ENCODE measurements at places on chromosomes 1 and 21.

DNA sequence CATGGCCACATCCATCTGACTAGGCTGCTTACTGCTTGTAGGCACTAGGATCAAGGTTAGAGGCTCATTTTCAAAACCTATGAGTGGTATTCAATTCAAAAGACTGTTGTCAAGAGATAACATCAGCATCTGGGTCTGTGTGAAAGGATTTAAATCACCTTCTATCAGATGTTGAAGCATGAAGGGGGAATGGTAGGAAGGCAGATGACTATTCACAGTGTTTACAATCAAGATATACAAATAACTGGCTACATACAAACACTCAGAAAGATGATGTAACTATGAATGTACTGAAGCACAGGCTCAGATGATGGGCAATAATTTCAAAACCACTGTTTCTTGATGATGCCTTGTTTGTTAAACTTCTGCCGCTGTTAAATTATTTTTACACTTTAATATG, 249.2 kb downstream of the SLC45A1 start:
- no peak for DNase-seq

DNA sequence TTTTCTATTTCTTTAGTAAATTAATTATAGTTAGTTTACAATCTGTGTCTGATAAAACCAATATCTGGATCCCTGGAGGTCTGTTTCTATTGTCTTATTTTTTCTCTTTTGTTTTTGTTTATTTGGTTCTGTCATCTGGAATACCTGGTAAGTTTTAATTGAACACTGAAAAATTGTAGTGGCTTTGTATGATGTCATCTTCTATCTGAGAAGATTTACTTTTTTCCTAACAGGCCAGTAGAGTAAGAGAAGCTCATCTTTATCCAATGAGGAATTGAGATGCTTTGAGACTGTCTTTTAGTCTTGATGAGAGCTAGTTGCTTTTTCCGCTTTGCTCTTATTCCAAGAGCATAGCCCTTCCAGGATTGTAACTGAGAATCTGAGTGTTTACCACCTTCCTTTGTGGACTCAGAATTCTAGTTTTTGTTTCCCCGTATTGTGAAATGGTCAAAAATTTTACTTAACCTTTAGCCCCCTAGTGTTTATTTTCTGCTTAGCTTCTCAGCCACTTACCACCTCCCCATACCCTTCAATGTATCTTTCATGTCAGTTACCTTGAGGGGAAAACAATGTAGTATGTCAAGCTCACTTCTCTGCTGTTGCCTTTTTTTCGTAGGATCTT, 25.0 kb downstream of the PTGFRN start:
- DNase-seq, result no peak

GRCh38 chr1:17130138-17130635, 10.9 kb upstream of the PADI2 start:
- no peak for DNase-seq

DNA sequence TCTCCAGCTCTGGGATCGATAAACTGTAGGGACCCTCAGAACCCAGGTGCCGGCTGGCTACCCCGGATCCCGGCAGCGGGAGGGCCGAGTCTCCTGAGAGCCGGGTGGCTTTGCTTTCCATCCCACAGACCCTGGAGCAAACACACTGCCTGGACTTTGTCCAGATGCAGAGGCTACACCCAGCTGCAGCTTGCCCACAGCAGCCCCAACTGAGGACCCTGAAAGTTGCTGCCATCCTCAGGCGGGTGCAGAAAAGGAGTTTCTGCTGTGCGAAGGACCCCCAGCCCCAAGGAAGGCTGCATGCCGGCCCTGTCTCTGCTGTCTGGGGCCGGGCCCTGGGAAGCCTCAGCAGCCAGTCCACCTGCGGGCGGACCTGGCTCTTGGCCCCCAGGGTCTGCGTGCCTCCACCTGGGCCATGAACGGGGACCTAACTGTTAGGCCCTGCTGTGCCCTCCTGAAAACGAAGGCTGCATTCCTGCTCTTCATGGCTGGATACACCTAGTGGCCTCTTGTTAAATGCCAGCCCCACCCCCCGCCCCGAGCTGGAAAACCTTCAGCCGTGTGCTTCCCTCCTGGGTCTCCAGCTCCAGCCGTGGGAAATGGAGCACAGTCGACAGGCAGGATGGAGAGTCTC, 97.5 kb upstream of the ARHGEF16 start:
- DNase-seq, result no peak

DNA sequence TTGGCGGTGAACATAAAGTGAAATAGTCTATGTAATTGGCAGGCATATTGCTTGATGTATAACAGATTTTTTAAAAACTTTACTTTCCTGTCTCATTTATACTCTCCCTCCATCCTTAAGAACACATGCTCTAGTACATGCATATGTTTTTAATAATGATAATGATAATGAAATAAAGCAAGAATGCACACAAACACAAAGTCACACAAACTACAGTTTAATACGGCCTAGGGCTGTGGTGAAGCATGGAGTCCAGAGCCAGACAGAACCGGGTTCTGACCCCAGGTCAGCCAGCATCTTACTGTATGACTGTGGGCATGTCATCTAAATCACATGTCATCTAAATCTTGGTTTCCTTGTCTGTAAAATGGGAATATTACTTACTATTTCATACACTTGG, 324.9 kb upstream of the NFIA start:
- DNase-seq, result no peak

- DNase-seq, result no peak
Observed at GRCh38 chr1:230263568-230264195, 162.4 kb downstream of the PGBD5 start.

DNA sequence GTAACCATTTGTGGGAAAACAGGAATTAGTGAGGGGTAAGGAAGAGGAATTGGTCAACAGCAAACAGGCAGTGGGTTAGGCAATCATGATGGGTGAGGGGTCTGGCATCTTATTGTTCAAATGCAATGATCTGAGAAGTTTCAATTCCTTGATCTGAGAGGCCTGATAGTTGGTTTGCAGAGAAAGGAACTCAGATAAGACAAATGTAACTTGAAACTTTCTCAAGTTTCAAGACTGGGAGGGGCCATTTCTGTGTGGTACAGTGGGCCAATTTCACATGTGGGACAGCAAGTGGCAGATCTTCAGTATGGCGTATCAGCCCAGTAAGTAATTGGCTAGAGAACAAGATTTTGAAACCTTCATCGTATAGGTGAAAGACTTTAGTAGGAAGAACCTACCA, 102.5 kb downstream of the XPR1 start:
- no peak for DNase-seq

DNA sequence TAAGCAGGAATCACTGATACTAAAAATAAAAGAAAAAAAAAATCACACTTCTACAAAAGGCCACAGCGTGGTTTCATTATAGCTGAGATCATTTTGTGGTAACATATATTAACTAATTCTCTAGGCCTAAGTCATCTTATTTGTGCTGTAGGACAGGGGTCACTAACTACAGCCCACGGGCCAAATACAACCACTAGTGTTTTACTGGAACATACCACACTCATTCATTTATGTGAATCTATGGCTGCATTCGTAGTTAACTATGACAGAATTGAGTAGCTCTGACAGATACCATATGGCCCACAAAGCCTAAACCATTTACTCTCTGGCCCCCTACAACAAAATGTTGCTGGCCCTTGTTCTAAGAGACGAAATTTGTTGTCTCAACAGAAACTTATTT, 224.4 kb downstream of the VAV3 start:
- no peak for DNase-seq

DNA sequence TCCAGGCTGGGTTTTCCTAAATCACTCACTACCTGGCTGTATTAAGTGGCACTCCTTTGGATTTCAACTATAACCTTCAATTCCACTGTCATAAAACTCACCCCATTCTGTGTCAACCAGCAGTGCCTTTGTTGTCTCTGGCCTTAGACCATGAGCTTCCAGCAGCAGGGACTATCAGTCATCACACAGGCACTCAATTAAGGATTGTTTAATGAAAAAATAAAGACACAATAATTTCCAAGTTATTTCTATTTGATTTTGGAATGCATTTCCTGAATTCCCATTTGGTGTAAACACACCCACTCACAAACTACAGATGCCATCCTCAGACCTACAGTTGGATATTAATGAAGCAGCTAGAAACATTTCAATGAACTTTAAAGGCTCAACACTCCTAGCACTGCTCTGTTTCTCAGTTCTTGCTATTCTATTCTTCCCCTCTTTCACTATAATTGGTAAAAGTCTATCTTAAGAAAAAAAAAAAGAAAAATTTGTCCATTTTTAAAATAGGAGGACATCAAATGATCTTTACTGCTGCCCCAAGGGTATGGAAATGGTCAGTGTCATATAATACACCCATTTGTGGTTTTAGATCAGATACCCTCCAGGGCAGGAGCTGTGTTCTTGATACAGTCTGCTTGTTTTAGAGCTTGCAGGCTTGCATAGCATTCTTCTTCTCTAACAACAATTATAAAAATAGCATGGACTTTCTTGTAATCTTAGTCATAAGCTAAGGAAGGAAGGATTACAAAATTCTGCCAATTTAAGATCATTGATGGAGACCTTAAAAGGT, 156.4 kb downstream of the PTGER3 start:
- no peak for DNase-seq

GRCh38 chr1:93239863-93240262, 59.3 kb downstream of the CCDC18 start:
- DNase-seq, result no peak

DNA sequence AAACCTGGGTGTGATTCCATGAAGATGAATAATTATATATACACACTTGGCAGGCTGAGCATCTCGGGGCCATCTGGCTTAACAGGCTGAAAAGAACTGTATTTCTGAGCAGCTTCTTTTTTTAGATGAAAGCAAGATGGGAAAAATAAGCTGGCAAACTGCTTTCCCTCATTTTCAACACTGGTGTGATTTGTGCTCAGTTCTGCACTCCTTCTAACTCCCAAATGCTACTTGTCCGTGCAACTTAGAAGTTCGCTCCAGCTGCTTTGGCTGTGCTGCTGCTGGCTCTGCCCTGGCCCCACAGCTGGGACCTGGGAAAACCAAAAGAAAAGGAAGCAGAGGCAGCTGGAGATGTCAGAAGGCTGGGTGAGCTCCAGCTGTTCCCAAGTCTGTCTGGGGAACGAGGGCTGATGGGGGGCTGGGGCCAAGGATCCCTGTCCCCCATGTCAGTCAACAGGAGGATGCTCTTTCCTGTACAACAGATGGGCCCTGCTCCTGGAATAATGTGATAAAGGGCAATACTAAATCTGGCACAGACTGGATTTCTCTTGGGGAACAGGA, 44.9 kb downstream of the PAFAH2 start:
- no peak for DNase-seq

- no peak for DNase-seq
Observed at GRCh38 chr1:94591823-94592570, 50.4 kb upstream of the F3 start.

DNA sequence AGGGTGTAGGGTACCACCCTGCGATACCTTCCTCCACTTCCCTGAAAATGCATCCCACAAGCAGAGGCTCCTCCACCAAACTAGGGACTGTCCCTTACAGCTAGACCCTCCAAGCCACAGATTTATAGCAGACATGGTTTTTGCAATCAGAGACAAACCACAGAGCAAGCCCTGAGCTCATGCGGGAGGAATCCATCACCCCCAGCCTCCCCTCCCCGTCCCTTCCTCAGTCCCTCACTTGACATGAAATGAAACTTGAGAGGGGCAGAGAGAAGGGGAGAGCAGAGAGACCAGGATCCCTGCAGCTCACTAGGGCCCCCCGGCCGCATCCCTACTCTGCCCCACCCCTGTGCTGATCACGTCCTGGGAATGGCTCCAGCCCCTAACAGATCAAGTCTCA, 94.9 kb downstream of the MRPL37 start:
- no peak for DNase-seq

- DNase-seq, result peak; percentile 55
Observed at GRCh38 chr1:46549697-46550681, 1.5 kb downstream of the KNCN start.

GRCh38 chr1:239315631-239316217, 70.6 kb upstream of the CHRM3 start:
- no peak for DNase-seq

DNA sequence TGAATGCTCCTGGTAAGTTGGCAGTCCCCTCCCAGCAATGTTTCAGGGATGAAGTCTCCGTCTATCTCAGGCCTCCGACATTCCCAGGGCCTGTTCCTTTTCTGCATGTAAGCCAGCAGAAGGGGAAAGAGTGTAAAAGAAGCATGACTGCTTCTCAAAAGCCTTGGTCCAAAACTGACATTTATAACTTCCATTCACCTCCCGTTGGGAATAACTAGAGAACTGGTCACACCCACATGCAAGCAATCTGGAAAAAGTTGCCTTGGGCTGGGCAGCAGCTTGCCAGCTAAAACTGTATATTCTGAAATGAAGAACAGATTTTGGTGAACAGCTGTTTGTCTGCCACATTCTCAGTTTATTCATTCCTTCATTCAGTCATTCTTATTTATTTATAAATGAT, 24.2 kb upstream of the NPL start:
- no peak for DNase-seq

- no peak for DNase-seq
Observed at GRCh38 chr1:213374369-213374768, 323.3 kb downstream of the RPS6KC1 start.

DNA sequence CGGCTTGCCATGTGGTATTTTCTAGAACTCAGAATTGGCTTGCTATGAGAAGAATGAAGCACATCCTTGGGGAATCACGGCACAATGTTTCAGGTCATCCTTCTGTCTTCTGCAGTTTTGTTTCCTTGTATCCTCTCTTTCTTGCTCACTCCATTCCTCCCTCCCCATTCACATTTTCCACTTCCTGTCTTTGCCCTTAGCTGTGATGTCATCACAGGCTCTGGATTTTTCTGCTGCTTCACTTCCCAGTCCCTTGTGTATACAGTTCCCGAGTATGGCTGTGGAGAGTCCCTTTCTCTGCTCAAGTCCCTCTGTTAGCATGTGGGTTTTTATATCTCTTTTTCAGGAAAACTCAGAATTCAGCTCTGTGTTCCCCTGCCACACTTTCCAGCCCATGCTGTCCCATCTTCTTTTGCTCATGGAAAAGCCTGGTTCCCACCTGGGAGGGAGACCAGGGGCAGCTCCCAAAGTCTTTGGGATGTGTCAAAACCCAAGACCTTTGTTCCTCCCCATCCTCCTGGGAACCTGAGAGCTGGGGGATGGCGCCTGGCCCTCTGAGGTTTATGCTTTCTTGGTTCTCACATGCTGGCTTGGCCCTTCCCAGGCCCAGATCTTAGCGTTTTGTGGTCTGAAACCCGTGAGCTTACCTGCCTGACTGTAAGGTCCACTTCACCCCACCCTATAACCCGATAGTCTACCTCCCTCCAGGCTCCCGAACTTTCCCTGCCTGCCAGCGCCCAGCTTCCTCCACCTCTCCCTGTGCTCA, 4.8 kb upstream of the RGS16 start:
- no peak for DNase-seq

DNA sequence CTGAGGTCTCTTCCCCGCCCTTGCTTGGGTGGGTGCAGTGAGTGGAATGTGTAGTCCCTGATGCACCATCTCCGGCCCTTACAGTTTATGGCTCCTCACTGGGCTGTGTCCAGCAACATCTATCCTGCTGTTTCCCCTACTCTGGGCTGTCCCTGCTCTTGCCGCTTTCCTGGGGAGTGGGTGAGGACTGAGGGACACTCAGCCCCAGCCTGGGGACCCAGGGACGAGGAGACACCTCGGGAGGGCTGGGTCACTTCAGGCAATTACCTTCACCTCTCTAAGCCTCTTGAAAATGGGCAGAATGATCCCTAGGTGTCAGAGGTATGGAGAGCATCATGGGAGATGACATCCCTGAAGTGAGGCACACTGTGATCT, 13.6 kb upstream of the LRP8 start:
- DNase-seq, result no peak

Measured in T-helper 22 cell (primary cell).